ENCODE measurements at places on chromosomes 6 and 20. TPM values are rescaled to one million over a fixed set of nuclear protein-coding genes. Genes with fewer than 3 reads are reported as not detected.
A peak's percentile ranks its signal among the peaks of the same experiment; 100 is the strongest.

NKAPL gene
- total RNA-seq, result 0.44 TPM

HUS1B gene
- total RNA-seq, result 0.72 TPM

NRN1 gene
- 39.6 TPM for total RNA-seq

CEP162 gene
- total RNA-seq, result 14.3 TPM

JAG1 gene
- total RNA-seq, result 172 TPM

OOEP gene
- total RNA-seq, result not detected

BPHL gene
- total RNA-seq, result 35.4 TPM

ITCH gene
- total RNA-seq, result 46.8 TPM

HS3ST5 gene
- total RNA-seq, result 0.51 TPM

GTSF1L gene
- not detected for total RNA-seq

CFAP61 gene
- total RNA-seq, result not detected

GRCh38 chr6:36825452-36825851 is 13.8 kb downstream of the CPNE5 start:
- no peak for DNase-seq

GRCh38 chr20:10079964-10080363 is 45.2 kb downstream of the ANKEF1 start:
- no peak for DNase-seq

DNA sequence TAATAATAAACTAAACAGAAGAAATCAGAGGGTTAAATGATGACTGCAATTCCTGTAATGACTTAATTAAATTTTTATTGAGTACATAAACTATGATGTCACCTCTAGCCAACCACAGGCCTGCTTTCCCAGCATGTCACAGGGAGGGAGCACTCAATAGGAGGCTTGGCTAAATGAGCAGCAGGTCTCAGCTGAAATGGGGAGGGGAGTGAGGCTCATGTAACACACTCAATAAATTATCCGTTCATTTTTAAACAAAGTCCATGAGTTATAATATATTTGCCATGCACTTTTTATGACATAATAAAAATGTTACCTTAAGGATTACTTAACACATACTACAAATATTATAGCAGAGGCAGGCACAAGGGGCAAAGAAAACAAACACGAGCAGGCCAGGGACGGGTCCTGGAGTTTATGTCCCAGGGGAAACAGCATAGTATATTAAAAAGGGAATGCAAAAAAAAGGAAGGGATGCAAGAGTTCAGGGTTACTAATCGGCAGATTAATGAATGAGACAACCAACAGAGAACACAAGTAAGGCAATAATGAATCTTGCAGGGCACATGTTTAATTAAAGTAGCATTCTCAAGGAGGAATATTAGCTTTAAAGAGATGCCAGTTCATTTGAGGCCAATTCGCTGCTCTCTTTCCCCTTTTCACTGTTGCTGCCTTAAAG is 27.1 kb upstream of the FAM83C start:
- DNase-seq, result no peak

DNA sequence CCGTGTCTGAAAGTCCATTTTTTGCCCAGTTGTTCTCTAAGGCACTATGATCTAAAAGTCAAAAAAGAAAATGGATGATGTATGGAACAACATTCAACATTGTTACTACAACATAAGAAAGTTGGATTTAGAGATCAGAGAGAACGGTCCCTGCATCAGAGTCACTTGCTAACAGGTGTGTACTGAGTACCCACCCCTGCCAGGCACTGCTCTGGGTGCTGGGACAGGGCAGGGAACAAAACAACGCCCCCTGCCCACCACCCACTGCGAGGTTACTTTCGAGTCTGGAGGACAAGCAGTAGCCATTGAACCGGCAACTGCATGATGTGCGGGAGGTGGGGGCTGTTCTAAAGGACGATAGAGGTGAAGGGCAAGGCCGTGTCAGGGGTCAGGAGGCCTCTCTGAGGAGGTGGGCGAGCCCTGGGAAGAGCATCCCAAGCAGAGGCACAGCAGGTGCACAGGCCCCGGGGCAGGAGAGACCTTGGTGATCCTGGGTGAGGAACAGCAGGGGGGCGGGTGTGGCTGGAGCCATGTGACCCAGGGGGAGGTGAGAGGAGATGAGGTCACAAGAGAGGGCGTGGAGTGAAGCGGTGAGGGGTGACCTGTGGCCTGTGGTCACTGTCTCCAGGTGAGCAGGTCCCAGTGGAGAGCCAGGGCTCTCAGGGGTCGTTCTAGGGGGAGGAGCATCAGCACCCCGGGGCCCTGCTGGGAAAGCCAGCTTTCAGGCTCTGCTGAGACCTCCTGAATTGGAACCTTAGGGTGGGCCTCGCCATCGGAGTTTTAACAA is 197.5 kb upstream of the SULF2 start:
- DNase-seq, result no peak

- DNase-seq, result no peak
Measured at GRCh38 chr6:106112433-106112832, 26.3 kb downstream of the PRDM1 start.

DNA sequence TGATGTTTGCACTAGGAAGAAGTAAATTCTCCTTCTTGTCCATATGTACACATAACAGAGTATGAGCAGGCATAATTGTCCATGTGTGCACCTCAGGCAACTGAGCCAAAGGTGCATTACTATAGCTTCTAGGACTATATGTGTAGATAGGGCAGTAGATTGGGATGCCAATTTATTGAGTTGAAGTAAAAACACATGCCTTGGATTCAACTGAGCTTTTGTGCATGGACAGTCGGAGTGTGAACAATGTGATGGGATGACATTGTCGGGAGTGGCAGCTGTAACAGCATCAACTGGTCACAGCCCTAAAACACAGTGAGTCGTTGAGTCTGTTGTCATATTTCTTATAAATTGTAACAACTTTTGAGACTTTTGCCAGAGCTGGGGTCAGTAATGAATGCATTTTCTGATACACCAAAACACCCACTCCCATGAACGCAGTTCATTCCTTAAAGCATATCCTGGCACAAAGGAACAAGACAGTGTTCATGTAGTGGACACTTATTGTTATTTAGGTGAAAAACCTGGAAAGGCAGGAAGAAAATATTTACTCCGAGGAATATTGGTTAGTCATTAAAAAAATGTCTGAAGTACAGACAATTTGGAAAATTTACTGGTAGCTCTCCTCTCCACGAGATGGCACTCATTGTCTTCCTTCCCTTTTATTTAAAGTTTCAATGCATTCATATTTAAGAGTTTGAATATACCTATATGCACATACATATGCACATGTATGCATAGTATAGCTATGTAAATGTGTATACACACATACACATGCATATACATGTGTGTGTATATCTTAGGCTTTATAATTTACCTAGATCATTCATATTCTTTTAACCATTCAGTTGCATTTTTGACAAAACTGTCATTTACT is 302.0 kb upstream of the STXBP5 start:
- DNase-seq, result no peak

DNA sequence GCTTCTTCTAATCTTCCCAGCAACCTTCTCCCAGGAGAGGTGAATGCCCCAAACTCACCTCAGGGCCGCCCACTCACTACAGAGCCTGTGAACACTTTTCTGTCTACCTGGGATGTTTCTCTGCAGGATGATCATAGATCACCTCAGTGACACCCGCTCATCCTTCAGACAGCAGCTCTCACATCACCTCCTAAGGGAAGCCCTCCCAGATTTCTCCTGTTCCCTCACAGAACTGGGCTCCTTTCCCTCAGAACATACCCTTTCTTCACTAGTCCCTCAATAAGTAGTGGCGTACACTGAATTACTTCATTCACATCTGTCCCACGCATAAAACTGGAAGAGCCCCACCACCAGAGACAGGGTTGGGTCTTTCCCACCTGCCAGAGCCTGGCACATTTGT is 57.8 kb downstream of the CDK5RAP1 start:
- no peak for DNase-seq

DNA sequence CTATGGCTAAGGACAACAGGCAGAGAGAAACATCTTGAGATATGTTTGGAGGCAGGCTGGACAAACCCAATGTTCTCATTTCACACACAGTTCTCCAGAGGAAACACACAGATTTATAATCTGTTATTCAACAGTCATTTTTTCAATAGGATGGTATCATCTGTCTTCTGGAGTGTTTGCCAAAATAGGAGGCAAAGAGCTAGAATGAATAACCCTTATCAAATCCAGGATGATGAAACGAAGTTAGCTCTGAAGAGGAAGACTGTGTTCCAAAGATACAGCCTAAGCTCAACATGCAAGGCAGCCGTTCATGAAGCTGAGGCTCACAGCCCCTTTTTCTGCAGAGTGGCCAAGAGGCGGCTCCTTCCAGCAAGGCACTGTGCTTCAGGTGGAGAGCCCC is 70.8 kb downstream of the PPP1R3G start:
- no peak for DNase-seq

DNA sequence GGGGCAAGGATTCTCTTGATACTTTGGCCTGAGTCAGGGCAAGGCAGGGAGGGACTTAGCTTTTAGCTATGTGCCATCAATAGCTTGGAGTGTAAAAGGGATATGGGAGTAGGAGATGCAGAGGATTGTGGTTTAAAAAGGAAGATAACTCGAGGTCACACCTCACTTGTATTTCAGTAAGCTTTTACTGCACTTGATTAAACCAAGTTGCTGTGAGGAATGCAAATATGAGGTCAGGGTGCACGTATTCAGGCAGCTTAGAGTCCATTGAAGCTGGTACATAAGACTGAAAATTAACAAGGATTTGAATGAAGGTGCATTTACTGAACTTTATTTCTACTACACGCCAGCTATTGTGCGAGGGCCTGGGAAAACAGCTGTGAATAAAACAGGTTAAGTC is 32.1 kb downstream of the DSTN start:
- no peak for DNase-seq

- DNase-seq, result no peak
Measured at GRCh38 chr6:79466207-79466834, 70.9 kb downstream of the LCA5 start.

- DNase-seq, result no peak
Measured at GRCh38 chr20:12023194-12023795, 105.6 kb downstream of the BTBD3 start.

DNA sequence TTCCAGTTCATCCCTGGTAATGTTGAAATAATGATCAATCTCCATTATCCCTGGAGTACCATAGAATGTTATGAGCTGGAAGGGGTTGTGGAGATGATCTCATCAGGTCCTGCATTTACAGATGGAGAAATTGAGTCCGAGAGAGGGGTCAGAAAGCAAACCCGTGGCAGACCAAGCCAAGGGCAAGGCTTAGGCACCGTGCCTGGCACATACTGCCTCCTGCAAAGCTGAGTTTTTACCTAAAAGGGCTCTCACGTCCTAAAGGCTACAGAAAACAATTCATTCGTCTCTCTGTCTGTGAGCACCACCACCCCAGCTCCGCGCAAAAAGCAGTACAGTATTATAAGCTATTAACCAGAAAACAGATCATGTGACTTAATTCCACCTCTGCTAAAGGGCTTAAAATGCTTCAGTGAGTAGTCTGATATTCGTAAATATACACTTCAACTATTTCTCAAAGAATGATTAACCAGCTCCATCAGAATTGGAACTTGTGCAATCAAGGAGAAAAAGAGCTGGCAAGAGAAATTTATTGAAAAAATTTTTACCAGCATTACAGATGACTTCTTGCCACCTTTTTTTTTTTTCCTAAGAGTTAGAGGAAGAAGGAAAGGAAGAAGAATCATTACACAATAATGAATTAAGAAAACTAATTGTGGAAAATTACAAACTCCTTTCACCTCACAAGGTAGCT is 3.4 kb upstream of the PARD6B start:
- no peak for DNase-seq

DNA sequence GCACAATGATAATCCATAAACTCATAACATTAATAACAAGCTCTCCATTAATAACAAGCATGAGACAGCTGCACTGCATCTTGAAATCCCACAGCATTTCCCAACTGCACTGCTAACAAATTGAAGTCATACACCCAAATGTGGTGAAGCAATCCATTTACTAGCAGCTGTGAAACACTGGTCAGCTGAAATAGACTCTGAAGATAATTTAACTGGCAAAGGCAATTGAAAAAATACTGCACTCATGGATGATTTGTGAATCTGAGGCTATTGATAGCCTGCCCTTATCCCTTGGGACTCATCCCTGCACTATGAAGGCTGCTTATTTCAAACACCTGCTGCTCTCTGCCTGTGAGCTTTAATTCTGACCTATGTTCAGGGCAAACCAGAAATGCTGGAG is 49.1 kb upstream of the PLCB1 start:
- no peak for DNase-seq

- no peak for DNase-seq
Measured at GRCh38 chr6:26352315-26352714, 12.7 kb upstream of the BTN3A2 start.

DNA sequence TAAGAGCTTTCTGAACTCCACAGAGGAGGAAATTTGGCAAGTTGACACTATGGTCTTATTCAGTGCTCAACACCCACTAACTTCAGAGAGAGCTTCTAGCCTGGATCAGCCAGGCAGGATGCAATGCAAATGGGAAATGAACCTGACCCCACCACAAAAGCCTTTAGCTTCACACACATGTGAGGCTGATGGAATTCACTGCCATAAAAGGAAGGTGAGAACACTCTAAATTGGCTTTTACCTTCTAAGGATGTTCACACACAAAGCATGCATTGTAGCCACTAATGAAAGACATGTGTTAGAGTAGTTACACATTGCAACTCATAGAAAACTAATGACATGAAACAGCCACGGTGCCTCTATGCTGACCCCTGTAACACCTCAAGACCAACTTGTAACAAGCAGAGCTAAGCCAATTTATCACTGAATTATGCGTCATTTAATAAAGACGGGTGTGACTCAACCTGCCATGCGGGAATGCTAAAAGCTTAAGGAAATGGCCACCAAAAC is 262.1 kb downstream of the HACE1 start:
- no peak for DNase-seq

GRCh38 chr20:46545077-46545826 is 5.2 kb downstream of the OCSTAMP start:
- no peak for DNase-seq

- peak; percentile 61 for DNase-seq
Measured at GRCh38 chr20:41150664-41151063, 13.3 kb downstream of the PLCG1 start.

DNA sequence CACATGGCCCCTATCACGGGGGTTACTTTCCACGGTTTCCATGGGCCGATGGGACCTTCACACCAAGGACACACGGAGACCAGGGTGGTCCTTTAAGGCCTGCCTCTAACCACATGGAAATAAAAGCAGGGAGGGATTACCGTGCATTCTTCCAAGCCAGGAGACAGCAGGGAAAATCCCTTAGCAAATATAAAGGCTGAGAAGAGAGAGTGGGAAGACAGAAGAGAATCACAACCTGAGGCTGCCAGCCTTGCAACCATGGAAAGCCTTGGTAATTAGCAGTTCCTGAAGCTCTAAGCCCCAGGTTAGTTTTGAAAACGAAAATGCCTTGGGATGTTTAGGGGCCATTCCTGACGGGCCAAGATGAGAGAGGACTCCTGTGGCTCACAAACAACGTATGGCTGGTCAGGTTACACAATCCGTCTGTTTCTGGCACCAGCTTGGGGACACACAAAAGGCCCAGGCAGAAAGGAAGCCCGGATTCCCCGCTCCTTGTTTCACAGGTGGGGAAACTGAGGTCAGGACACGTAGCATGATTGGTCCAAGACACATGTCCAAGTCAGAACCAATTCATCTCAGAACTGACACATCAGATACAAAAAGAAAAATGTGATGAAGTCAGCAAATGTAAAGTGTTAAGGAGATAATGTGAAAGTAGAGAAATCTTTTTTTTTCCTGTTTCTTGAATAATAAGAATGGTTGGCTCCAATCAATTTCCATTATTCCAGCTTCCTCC is 2.8 kb downstream of the PREX1 start:
- DNase-seq, result no peak

Measured in endothelial cell (in vitro differentiated cells).